Fibroblast of the conjunctiva (primary cell): ENCODE measurements at places on chromosomes 2 and 18.

- no peak for DNase-seq
Observed at GRCh38 chr2:203683421-203683820, 23.0 kb upstream of the CD28 start.

GRCh38 chr18:50559752-50560680 lies at the start of gene MAPK4:
Gene MAPK4 (plus strand): TSS chr18:50560087. CDS start chr18:50663959, 103,872 bp downstream.
- no peak for DNase-seq

DNA sequence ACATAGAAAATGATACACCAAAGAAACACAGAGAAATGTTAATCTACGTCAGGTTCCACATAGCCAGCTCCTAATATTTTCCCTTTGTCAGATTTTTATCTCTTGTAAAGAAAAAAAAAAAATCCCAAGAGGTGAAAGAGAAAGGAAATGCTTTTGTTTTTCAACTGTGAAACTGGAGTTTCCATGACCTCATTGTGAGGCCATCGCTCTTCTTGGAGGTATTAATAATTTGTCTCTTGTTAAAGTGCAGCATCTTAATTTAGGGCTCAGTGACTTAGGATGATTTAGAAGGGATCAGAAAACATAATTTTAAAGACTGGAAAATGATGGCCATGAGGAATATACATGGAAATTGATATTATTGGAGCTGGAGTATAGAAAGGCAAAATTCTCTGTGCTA lies 21.7 kb downstream of the ARHGAP28 start:
- no peak for DNase-seq

DNA sequence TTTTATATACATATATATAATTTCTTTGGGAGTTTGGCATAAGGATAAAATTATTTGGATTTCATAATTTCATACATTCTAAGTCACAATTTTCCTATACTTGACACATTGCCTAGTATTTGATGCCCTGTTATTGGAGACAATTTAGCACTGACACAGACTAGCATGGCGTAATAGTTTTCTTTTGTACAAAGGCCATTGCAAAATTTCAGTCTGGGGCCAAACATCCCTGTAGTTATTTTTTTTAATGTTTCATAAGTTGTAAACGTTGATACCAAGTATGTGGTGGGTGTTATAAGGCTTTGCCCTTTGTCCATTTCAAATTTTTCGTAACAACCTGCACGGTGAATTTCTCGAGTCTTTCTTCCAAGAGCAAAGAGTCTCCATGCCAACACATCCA lies 95.7 kb upstream of the NRP2 start:
- DNase-seq: no peak

DNA sequence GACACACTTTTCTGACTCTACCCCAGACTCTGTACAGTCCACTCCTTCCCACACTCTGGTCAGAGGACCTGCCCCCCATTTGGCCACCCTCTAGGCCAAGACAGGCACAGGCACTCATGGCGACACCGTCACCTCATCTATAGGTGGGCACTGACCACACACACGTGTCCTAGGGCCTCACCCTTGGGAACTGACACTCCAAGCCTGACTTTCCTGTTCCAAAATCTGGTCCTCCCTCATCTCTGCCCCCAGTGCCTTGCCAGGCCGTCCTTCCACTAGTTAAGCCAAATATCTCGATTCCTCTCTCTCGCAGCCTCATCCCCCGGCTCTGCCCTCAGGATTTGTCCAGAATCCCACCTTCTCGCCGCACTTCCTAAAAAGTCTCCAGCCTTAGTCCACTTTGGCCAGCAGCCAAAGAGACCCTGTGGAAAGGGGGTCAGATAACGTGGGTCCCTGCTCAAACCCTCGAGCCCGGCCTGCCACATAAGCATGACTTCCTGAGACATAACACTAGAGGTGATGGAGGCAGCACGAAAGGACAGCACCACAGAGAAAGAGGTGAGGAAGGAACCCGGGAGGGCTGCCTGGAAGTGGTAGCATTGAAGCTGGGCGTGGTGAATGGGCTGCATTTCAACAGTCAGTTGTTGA lies 105.8 kb upstream of the OTOS start:
- DNase-seq: no peak

DNA sequence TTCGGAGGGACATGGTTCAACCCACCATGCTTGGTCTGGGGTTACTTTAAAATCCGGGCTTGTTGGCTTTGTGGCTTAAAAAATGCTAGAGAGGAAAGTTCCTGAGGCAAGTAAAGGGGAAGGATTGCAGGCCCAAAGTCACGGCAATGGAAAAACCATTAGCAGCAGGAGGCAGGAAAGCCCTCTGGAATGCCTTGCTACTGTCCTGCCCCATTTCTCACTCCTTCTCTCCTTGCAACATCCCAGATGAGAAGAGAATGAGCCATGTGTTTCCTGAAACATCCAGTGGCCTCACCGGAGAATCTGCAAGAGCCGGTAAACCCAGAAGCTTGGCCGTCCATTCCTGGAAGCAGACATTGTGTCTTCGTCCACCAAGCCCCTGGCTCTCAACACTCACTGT lies 97.4 kb upstream of the LCLAT1 start:
- DNase-seq: no peak

GRCh38 chr18:13500869-13501542 lies 225.4 kb downstream of the FAM210A start:
- peak; percentile 16 for DNase-seq

- no peak for DNase-seq
Observed at GRCh38 chr2:177728920-177729319, 336.3 kb downstream of the AGPS start.
